ENCODE measurements at places on chromosomes 7 and 10. TPM values are rescaled to one million over a fixed set of nuclear protein-coding genes. Genes with fewer than 3 reads are reported as not detected.

DNA sequence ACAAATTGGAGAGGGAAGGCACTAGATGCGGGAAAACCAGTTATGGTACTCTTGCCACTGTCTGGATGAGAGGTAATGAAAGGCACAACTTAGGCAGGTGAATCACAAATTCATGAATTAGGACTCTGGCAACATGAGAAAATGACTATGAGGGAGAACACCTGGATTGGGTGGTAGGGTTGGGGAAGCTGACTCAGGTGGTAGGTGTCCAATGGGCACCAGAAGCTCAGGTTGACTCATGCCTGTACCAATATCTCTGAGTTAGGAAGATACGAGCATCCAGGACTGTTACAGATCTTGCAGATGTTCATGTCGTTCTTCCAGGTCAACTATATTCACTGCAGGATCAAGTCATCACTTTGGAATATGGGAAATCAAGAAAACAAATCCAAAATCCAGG is 56.7 kb downstream of the NPY start:
- DNase-seq, result no peak

DNA sequence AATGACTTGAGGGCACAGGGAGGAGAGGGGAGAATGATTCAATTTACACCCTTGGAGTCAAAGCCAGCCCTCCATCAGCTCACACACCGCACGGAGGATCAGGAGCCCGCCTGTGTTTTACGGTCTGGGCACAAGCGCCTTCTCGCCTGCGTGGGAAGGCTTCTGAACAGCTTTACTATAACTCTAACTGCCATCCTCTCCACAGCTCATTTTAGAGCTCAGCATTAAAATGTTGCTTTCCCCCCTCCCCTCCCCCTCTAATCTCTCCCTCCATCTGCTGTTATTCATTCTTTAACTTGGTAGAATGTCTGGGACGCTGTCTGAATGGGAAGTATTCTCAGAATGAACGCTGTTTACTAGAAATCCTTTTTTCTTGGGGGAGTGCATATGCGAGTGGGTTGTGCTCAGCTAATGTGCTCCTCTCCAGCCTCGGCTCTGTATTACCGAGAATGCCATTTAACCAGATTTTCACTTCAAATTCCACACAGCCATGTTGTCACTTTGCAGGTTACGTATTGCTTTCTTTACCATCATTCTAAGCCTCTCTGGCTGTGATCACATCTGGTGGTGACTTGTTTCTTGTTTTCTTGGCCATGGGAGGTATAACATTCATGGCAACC is 140.1 kb downstream of the GFRA1 start:
- DNase-seq, result no peak

GRCh38 chr10:59524348-59524747 is 162.0 kb upstream of the FAM13C start:
- DNase-seq, result no peak

- DNase-seq, result no peak
Measured at GRCh38 chr10:103466734-103467133, 8.0 kb upstream of the CALHM1 start.

DNA sequence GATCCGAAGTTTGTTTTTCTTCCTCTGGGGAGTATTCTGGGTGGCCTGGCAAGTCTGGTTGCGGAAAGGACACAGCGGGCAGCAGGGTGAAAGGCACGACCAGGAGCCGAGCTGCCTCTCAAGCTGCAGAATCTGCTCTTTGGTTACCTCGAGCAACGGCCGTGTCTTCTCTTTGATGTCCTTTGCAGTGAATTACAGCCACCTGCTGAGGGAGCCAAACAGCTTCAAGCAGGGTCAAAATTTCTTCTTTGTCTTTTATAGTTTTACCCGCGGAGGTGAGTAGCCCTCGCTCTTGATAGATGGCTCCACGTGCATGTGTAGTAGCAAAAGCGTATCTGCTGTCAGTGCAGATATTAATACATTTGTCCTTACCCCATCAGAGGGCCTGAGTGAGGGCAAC is 177.3 kb upstream of the MBL2 start:
- DNase-seq, result no peak

DNA sequence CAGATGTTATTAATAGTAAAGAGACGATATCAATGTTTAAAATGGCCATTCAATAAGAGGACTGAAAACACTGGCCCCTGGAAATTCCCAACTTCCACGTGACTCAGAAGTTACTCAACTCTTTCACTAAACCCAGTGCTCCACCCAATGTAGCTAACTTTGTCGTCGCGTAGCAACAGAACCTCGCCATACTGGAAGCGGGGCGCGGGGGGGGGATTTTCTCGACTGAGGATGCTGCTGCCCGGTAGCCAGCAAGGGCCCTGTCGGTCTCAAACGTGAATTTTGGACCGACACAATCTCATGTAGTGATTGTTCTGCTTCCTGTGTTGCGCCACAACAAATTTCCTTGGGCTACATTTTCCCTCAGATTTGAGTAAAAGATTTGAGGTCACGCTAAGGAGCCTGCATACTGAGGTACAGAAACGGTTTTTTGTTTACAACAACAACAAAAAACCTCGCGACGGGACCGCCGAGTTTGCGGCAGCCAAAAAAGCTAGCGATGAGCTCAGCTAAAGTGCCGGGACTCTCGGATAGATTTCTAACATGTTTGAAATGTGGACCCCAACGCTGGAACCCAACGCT is 977 bp upstream of the SFR1 start:
- DNase-seq, result peak; percentile 91

MLXIPL gene
- total RNA-seq, result 8.7 TPM

Measured in endothelial cell (in vitro differentiated cells).